NCI-H524 treated with DMSO at 0.1 percent for 48 hours (cell line): ENCODE measurements at places on chromosomes 6 and 20.

DNA sequence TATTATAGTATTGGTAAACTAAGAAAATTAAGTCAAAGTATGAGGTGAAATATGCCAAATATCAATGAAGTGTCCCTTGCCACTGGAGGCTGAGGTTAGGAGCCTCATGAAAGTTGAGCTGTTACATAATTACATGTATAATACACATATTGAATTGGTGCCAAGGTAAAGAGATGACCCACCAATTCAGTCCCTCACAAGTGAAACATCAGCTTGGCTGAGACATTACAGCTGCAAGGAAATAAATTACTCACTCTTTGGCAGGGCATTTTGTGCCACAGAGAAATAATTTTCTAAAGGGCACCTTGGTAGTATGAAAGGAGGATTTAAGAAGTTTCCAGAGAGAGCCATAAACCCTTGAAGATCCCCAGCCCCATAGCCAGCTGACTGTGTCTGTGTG lies 127.4 kb downstream of the ADGRG6 start:
- no peak for DNase-seq

DNA sequence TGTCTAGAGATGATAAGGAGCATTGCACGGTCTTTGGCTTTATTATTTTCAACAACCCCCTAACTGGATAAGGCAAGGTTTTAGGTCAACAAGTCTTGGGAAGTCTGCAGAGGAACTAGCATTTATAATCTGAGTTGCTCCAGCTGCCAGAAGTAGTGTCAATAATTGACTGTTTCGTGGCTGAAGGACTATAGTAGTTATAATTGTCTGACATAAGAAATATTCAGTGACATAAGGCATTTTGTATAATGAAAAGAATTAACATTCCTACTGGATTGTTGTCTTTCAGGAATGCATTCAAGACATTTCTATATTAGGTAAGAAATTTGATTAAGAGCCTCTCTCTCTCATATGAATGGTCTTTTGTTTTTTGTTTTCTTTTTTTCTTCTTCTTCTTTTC lies 136.9 kb upstream of the SGK1 start:
- DNase-seq, result no peak

- no peak for DNase-seq
Measured at GRCh38 chr20:63690898-63691710, 5.3 kb upstream of the TNFRSF6B start.

GRCh38 chr20:24998631-24999445 lies 6.3 kb upstream of the APMAP start:
- no peak for DNase-seq

DNA sequence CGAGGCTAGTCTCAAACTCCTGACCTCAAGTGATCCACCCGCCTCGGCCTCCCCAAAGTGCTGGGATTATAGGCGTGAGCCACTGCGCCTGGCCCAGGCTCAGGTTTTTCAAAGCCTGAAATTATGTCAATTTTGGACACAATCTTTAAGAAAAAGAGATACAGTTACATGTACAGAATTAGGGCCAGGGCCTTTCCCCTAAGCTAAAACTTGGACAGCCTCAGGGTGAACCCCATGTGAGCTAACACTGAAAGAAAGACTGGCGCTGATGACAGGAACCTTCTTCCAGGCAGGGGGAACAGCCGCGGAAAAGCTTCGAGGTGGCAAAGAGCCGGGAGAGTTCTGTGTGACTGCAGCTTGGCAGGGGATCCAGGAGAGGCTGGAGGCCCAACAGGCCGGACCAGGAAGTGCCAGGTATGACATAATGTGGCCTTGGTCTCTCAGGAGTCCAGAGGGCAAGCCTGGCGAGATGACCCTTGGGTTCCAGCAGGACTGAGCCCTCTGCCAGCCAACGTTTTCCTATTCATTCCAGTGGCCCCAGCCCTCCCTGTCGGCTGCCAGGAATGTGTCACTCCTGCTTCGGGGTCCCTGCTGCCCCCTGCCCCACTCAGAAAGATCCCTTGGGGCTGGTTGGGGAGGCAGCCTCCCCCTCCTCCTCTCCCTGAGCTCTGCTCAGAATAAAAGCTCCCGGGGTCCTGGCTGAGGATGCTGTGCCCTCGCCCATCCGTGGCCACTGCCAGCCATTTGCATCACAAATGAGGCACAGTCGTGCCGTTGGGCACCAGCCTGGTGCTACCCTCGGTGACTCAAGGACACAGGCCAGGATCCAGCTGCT lies 37.3 kb downstream of the RBM38 start:
- DNase-seq, result no peak

DNA sequence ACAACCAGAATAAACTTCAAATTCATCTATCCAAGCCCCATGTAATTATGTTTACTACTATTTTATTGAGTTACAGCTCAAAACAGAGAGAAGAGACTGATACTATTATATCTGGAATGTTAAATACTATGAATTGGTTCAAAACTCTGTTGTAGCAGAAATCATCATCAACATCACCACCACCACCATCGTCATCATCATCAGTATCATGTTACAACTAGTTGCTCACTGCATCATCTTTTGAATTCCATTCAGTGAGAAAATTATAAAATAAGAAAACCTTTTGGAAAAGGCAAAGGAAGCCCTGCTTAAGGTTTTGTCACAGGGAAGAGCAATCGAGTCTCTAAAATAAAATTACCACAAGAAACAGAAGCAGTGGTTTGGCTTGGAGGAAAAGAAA lies 36.2 kb upstream of the THEMIS start:
- no peak for DNase-seq
